Adipose tissue (tissue), 3 donors: ENCODE measurements at places on chromosomes 11 and 22. TPM values are rescaled to one million over a fixed set of nuclear protein-coding genes. Genes with fewer than 3 reads are reported as not detected.

Gene CYB561A3
- 23.1 TPM for polyA plus RNA-seq

Gene RFPL2
- not detected for polyA plus RNA-seq

Gene LRRC74B
- not detected for polyA plus RNA-seq

Gene MYBPC3
- 0.68 TPM for polyA plus RNA-seq

Gene PTPRCAP
- polyA plus RNA-seq = 8.0 TPM

Gene MEI1
- 0.34 TPM for polyA plus RNA-seq
